H1 (cell line): ENCODE measurements at places on chromosomes 2 and 18. TPM values are rescaled to one million over a fixed set of nuclear protein-coding genes. Genes with fewer than 3 reads are reported as not detected.

GRCh38 chr18:23504720-23505119 lies 1.4 kb downstream of the RMC1 start:
- H3K4me3 ChIP-seq: 0 out of 2 replicates have a peak overlapping the region, but pooled peaks have one; percentile 80
- no peaks in the 10 kb centered on the region for H3K36me3 ChIP-seq
- H3K27me3 ChIP-seq: no peaks in the 10 kb centered on the region
- no peak overlapping the region for H3K27ac ChIP-seq

DNA sequence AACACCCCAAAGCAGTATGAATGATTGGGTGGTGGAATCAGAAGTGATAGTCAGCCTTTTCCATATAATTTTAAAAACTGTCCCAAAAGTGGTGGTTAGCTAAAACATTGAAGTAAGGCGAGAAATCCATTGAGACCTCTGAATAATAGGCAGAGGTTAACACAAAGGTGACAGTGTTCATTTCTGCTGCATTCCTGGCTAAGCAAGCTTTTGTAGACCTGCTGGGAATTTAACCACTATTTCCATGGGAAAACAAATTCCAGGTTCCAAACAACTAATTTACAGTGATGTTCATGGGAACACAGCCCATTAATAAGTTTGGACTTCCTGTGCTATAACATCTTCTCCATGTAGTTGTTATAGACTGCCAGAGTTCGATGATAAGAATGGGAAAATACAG lies 6.3 kb upstream of the INO80D start:
- DNase-seq: no peak
- H3K27me3 ChIP-seq: no peaks in the 10 kb centered on the region
- H3K36me3 ChIP-seq: no peaks in the 10 kb centered on the region; the same call in none of the 2 replicates
- no peak overlapping the region for H3K4me3 ChIP-seq
- no peak overlapping the region for H3K27ac ChIP-seq
- no peaks in the 10 kb centered on the region for H3K4me1 ChIP-seq

GRCh38 chr2:175363699-175364098 lies 182.2 kb upstream of the ATP5MC3 start:
- DNase-seq: no peak
- no peak overlapping the region for H3K27ac ChIP-seq
- H3K4me3 ChIP-seq: no peak overlapping the region
- no peaks in the 10 kb centered on the region for H3K4me1 ChIP-seq

DNA sequence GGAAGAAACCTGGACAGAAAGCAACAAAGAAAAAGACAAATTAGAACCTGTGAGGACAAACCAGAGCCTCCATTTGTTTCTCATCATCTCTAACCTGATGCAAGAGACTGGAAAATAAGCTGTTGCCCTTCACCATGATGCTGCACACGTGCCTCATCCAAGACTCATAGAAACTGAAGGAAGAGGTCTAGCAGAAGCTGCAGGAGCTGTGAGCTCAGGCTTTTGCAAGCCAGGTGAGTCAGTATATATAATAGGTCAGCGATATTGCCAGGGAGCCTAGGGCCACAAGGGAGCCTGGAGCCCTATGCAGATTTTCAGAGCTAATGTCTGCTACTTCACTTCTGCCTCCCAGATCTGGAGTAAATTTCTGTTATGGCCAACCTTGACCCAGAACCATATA lies 163.1 kb downstream of the LNPK start:
- no peaks in the 10 kb centered on the region for H3K36me3 ChIP-seq
- no peaks in the 10 kb centered on the region for H3K27me3 ChIP-seq
- peaks cover 3% of the 10 kb centered on the region; the same call in 1 of the 2 replicates for H3K4me1 ChIP-seq
- H3K27ac ChIP-seq: no peak overlapping the region
- DNase-seq: no peak
- no peak overlapping the region for H3K4me3 ChIP-seq

- H3K4me1 ChIP-seq: no peaks in the 10 kb centered on the region
- no peaks in the 10 kb centered on the region for H3K36me3 ChIP-seq
- H3K27me3 ChIP-seq: no peaks in the 10 kb centered on the region
- H3K4me3 ChIP-seq: no peak overlapping the region
Observed at GRCh38 chr2:77018219-77018618, 504.0 kb downstream of the LRRTM4 start.

GRCh38 chr18:78753240-78753639 lies 226.4 kb upstream of the SALL3 start:
- H3K4me3 ChIP-seq: no peak overlapping the region
- H3K27ac ChIP-seq: no peak overlapping the region
- no peak for DNase-seq
- no peaks in the 10 kb centered on the region for H3K36me3 ChIP-seq
- H3K27me3 ChIP-seq: no peaks in the 10 kb centered on the region

GRCh38 chr18:21241301-21242048 lies 557 bp upstream of the GREB1L start:
- peaks cover 64% of the 10 kb centered on the region for H3K27me3 ChIP-seq
- H3K27ac ChIP-seq: no peak overlapping the region
- peaks cover 15% of the 10 kb centered on the region for H3K4me1 ChIP-seq
- no peak for DNase-seq
- H3K4me3 ChIP-seq: peak overlapping the region; percentile 69

GRCh38 chr2:158809816-158810215 lies 14.7 kb downstream of the DAPL1 start:
- H3K4me3 ChIP-seq: no peak overlapping the region
- H3K36me3 ChIP-seq: no peaks in the 10 kb centered on the region
- no peaks in the 10 kb centered on the region for H3K27me3 ChIP-seq
- no peak for DNase-seq
- H3K27ac ChIP-seq: no peak overlapping the region

DNA sequence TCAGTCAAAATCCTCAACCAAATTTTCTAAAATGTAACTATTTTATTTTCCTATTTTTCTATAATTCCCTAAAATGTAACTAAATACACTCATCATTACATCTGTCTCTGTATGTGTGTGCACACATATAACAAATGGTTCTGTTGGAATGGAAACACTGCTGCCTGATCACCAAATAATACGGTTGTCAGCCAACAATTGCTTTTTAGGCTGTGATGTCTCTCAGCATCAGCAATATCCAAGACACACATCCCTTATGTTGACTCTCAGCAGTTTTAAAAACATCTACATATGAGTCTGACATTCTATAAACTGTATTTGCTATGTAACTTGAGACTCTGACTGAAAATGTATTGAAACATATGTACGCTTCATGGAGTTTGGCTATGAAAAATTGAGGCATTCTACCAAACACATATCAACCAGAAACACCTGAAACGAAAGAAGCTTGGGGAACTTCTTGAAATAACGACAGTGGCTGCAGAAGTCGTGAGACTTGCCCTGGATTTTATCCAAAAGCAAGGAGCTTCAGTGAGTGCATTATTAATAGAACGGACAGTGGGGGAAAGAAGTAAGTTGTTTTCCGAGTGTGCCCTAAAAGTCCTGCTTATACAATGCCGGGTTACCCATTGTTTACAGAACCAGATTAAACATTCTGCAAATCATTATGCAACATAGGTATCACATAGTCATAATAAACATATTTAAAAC lies 110.2 kb upstream of the ITGB6 start:
- no peak for DNase-seq
- H3K4me1 ChIP-seq: no peaks in the 10 kb centered on the region
- H3K4me3 ChIP-seq: no peak overlapping the region
- H3K36me3 ChIP-seq: no peaks in the 10 kb centered on the region
- no peak overlapping the region for H3K27ac ChIP-seq

C2orf92 gene
- total RNA-seq: 3.7 and 5.2 TPM in 2 replicates

RGPD4 gene
- total RNA-seq: 0.08 TPM in 1 of 2 replicates, not detected in the other

FOSL2 gene
- 4.5 and 5.5 TPM in 2 replicates for total RNA-seq

ZNF521 gene
- total RNA-seq: 15.8 and 16.8 TPM in 2 replicates

KCNF1 gene
- 0.48 and 0.90 TPM in 2 replicates for total RNA-seq

HTR2B gene
- not detected in 2 replicates for total RNA-seq

CEBPZOS gene
- 43.5 and 43.6 TPM in 2 replicates for total RNA-seq
